ENCODE measurements at places on chromosomes 6 and 20.

DNA sequence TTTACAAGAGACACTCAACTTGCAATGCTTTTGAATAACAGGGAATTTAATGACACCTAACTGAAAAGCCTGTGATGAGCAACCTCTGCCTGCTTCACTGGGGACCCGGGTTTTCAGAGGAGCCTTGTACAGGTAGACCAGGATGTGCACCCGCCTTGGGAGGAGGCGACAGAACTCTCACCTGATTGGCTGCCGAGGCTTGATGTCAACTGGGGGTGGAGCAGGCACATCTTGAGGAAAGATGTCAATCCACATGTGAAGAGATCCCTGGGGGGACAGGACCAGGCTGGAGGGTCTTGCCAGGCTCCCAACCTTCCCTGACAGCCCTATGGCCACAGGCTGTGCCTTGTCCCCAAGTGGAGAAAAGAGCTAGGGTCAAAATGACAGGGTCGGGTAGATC is 19.8 kb downstream of the ERGIC3 start:
- DNase-seq, result no peak

- no peak for DNase-seq
These were observed 166.2 kb upstream of the SPACA1 start for GRCh38 chr6:87881342-87881895.

DNA sequence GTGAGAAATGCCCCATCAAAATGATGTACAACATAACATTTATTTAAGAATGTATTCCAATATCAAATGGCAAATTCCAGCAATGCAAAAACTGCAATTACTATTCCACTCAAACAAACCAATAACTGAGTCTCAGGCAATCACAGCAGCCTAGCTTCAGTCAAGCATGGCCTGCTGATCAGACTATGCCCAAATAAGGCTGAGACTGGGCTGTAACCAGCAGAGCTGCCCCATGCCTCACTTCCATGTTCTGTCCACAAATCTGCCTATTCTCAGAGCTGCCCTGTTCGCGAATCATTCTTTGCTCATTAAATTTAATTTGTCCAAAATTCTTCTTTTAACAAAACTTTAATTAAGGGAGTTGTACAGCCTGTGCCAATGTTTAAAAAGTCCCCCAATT is 155.4 kb downstream of the FNDC1 start:
- DNase-seq, result no peak

DNA sequence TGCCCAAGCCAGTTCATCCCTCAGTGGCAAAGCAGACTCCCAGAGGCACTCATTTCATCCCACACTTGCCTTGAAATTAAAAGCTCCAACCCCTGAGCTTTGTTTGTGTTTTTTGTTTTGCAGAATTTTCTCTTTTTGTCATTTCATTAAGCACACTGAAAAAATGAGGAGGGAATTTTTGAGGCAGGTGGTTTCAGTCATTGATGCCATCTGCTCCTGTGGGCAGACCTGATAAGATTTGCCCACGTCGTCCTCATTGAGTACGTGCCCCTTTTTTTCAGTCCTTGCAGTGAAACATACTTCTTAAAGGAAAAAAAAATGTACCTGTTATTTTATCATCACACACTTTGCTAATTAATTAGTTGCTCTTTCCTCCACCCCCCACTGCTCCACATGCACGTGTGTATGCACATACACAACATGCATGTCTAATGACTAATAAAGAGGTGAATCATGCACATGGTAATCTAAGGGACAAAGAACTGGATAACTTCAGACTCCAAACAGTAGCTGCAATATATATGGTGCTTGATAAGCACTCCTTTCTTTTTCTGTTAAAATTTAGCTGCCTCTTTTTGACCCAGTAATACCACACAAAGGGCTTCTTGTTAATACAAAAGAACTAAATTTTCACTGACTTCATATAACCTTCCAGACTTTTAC is 102.1 kb upstream of the TMEM181 start:
- no peak for DNase-seq

GRCh38 chr6:90887764-90888163 is 300.9 kb upstream of the MAP3K7 start:
- no peak for DNase-seq

- no peak for DNase-seq
These were observed 94.0 kb upstream of the SLC2A12 start for GRCh38 chr6:134146268-134147033.

DNA sequence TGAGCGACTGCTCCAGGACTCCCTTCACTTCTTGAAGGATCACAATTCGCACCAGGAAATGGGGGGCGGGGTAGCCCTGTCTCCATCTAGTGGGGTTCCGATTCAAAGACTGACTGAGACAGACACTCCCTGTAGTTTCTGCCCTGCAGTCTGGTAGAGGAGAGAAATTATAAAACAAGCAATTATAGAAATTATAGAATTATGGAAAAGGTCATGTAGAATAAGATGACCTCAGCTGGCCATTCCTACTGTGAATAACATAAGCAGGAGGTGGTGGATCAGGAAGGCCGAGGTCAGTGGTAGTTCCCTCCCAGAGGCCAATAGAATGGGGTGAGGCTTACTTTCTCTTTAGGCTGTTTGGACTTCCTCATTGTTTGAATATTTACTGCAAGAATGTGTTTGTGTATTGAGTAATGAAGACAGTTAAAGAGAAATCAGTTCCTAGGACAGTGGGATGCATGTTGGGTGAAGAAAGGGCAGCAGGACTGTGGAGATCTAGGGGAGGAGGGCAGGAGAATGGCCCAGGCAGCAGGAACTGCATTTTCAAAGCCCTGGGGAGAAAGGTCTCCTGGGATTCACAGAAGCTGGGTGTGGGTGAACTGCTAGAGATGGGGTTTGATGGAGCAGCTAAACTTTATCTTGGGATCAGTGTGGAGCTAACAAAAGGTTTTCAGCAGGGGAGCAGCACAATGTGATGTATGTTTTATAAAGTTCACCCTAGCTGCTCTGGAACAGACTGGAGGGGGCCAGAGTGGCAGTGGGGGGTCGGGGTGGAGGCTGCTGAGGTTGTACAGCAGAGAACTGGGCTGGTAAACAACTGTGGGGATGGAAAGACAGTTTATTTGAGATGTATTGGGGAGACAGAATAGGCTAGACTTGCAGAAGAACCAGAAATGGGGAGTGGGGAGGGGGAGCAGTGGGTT is 2.1 kb downstream of the ZNF341 start:
- peak; percentile 50 for DNase-seq

- DNase-seq, result no peak
These were observed 176.4 kb upstream of the AKAP12 start for GRCh38 chr6:151063352-151063751.

GRCh38 chr6:145044641-145045246 is 690.6 kb downstream of the EPM2A start:
- DNase-seq, result no peak

- peak; percentile 57 for DNase-seq
These were observed 1111.4 kb upstream of the CITED2 start for GRCh38 chr6:140485740-140486449.

- DNase-seq, result peak; percentile 35
These were observed 814.8 kb downstream of the MAFB start for GRCh38 chr20:39874049-39874893.

- no peak for DNase-seq
These were observed 10.6 kb downstream of the SIRPG start for GRCh38 chr20:1646975-1647431.

DNA sequence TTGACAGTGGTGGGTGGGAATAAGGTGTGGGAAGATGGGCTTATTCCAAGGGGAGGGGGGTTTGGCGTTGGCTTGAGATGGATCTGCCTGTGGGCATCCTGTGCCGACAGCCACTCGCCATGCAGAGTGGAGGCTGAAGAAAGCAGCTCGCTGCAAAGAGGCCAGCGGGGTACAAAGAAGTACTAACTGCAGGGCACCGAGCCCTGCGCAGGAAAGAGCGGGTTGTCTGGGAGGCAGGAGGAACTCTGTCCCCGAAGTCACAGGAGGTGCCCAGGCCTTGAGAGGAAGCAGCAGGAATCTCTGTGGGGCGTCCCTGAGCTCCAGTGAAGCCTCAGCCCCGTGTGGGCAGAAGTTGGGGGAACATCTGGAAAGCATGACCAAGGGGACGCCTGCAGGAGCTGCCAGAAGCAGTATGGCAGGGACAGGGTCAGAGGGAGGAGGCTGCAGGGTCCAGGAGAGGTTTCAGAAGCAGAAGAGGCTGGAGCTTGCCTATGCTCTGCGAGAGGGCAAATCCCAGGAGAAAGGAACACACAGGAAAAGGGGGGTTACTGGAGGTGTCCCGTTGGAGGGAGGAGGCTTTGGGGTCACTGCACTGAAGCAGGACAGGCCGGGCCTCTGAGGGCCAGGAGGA is 77.2 kb downstream of the THBS2 start:
- no peak for DNase-seq

DNA sequence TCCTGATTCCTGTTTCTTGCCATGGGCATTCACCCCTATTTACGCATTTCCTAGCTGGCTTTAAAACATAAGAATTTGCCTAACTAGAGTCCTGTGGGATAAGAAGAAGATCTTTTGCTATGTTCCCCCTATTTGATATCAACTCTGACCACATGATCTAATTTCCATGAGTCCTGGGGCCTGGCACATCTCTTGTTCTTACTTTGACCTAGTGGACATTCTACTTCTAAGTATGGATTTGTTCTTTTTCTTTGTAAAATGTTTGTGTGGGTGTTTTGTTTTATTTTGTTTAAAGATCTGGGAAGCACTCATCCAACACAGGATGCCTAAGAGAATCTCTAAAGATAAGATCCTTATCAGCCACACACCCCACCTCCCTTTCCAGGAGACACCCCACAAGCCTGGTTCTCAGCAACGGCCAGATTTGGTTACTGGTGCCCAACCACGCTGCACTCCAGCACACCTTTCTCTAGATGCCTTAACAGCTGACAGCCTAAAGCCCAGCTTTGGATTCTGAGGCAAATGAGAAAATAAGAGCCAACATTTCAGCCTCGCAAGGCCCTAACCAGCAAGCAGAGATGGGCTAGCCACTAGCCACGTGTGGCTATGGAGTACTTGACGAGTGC is 74.7 kb downstream of the SLC23A2 start:
- no peak for DNase-seq

DNA sequence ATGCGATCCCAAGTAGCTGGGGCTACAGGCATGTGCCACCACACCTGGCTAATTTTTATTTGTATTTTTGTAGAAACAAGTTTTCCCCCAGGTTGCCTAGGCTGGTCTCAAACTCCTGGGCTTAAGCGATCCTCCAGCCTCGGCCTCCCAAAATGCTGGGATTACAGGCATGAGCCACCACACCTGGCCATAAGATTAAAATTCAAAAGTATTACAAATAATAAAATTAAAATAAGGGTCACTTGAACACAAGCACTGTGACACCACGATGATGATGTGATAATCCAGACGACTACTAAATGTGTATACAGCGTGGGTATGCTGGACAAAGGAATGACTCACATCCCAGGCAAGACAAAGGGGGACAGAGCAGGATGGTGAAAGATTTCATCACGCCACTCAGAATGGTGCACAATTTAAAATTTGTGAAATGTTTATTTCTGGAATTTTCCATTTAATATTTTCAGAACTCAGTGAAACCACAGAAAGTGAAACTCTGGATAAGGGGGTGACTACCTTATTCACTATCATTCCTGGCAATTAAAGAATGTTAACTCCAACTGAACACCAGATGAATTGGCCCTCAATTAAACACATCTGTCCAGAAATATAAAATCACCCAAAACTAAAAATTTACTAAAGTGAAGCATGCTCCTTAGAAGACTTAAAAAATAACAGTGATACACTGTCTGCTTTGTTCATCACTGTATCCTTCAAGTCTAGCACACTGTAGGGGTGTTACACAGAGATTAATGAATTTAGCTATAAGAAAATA is 13.1 kb downstream of the B4GALT5 start:
- no peak for DNase-seq

DNA sequence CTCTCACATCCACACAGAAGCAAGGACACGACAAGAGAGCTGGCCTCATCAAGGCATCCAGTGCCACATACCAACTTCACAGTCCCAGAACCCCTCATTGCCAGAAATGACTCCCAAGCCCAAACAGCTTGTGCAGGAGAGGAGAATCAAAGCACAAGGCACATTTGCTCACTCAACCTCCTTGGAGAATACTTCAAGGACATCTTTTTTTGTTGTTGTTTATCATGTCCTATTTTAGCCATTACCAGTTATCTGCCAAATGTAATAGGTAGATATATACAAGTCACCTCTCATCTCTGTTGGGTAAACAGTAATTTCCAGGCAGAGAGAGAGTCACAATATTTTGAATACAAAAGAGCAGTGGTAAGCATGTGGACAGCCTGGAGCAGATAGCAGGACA is 47.8 kb downstream of the RTN4IP1 start:
- DNase-seq, result no peak

DNA sequence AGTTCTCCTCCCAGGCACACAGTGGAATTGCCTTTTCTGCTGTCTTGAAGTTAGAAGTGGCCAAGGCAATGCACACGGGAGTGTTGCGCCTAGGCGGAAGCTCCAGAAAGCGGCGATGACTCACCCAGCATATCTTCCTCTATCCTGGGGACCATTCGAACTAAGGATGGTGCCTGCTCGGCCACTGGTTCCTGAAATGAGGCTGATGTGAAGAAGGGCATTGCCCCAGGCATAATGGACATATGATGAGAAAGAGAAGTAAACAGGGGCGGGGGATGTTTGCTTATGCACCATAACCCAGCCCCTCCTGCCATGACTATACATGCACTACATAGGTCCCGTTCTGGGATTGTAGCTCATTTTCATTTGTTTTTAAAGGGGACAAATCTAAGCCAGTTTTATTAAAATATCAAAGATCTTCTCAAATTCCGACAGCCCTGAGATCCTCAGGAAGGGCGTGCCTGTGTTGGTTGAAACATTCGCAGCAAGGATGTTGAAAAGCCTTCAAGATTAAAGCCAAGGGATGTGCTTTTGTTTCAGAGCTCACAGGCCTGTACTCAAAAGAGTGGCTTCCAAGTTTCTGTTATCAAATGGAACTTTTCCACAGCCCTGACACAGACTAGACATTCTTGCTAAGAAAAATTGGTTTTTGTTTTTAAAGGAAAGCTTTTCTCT is 218.5 kb downstream of the LY86 start:
- DNase-seq, result peak; percentile 27

- DNase-seq, result no peak
These were observed 214.7 kb downstream of the BCAS1 start for GRCh38 chr20:53855733-53856132.

DNA sequence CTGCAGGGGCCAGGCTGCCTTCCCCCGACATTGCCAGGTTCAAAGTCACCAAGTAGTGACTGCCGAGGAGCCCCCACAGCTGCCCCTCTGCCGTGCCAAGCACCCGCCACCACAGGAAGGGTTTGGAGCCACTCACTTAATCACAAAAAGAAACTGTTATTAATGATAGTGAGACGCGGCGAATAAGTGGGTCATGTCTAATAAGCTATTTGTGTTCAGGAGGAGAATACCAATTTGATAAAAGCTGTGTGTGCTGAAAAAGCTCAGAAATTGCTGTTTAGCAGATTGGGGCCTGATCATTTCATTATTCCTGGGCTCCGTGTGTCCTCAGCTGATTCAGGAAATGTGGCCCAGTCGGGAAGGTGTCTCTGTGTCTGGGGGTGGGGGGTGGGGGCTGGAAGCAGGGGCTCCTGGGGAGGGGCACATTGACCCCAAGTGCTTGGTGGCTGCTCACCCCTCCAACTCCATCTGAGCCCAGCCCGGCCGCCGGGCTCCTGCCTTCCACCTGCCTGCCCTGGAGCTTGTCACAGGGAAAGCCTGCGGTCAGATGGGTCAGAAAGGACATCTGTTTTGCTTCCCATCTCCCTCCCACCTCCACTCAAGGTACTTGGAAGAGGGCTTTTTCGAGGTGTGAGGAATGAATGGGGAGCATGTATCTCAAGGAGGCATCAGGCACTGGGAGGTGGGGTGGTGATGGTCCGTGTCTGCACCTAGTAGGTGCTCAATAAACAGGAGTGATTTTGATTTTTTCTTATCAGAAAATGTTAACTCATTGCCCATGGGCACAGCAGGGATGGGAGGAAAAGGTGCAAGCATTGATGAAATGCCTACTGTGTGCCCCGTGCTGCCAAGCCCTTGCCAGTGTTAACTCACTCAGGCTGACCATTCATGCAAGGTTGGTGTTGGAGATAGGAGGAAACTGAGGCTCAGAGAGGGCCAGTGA is 3.0 kb downstream of the VSTM2L start:
- DNase-seq, result no peak
